ENCODE measurements at places on chromosomes 1 and 21.
A peak's percentile ranks its signal among the peaks of the same experiment; 100 is the strongest.

DNA sequence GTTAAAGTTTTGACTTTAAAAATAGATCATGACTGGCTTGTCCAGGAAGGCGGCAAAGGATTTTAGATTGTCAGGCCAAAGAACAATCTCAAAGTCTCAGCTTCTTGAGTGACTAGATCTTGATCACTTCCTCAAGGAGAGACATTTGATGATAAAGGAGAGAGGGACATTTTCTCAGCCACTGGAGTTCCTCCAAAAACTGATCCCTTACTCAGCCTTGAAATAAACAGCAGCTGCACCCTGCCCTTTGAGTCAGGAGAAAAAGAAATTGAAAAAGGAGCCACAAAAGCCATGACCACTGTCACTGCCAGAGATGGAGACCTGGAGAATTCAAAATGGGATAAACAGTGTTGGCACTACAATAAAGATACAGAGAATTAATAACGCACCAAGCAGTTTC, 288.4 kb upstream of the PRMT6 start:
- DNase-seq = no peak

GRCh38 chr1:116246174-116246573, 126.9 kb upstream of the ATP1A1 start:
- DNase-seq = no peak

- DNase-seq = no peak
Measured at GRCh38 chr21:40625991-40626390, 221.0 kb downstream of the DSCAM start.

DNA sequence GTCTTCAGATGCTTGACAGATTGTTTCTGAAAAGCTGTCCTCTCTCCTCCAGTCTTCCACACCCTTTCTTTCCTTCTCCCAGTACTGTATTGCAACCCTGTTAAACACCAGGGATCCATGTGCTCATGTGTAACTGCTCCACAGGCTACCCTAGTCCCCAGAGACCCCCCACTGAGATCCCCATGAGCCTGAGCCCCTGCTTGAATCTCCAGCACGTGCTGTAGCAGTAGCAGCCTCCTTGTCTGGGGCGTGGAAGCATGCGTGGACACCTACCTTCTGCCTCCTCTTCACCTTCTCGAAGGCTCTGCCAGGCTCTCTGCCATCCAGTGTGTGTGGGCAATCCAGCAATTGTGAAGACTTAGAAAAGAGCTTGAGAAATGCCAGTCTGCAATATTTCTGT, 25.2 kb downstream of the GPR137B start:
- DNase-seq = no peak

GRCh38 chr21:25646474-25646873, 7.4 kb downstream of the JAM2 start:
- DNase-seq = no peak

- peak; percentile 72 for DNase-seq
Measured at GRCh38 chr1:245153081-245153551, 1.7 kb upstream of the KIF26B start.

DNA sequence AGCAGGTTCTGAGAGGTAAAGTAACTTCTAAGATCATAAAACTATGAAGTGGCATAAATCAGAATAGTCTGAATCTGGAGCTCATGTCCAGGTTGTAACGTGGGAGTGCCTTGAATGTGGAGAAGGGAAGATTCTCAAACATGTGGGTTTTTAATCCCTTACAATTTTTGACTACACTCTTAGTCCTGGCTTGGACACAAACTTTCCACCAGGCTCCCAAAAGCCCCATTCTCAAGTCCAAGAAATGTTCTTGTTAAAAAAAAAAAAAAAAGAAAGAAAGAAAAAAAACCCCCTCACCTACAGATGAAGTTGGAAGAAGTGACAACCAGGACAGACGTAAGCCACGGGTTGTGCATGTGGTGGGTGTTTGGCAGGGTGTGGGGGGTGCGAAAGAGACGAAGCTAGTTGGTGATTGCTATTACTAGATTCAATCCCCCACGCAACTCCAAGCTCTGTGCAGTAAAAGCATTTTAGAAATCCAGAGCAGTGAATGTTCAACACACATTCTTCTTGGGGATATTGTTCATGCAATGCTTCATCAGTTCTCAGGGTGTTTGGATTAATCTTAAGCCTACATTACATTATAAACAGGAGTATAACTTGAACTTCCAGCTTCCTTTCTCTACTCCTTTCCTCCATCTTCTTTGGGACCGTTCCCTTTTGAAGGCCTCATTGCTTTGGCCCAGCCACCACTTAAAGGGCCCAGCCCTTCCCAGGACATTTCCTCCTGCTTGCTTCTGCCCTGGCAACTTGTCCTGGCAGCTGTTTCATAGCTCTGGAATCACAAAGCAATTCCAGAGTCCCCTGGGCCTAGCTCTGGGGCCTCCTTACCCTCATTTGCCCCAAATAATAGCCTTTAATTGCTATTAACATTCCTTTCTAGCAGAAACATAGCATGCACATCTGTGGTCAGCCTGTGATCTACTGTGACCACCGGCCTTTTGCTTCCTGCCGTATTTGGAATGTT, 41.8 kb downstream of the PHC2 start:
- no peak for DNase-seq

GRCh38 chr1:60894130-60894529, 188.2 kb upstream of the NFIA start:
- DNase-seq = peak; percentile 17

DNA sequence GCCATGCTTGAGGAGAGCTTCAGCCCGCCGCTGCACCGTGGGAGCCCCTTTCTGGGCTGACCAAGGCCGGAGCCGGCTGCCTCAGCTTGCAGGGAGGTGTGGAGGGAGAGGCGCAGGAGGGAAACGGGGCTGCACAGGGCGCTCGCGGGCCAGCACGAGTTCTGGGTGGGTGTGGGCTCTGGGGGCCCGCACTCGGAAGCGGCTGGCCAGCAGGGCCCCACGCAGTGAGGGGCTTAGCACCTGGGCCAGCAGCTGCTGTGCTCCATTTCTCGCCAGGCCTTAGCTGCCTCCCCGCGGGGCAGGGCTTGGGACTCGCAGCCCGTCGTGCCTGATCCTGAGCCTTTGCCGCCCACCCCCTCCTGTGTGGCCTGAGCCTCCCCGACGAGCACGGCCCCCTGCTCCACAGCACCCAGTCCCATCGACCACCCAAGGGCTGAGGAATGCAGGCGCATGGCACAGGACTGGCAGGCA, 1554.0 kb downstream of the KCNT2 start:
- DNase-seq = no peak

DNA sequence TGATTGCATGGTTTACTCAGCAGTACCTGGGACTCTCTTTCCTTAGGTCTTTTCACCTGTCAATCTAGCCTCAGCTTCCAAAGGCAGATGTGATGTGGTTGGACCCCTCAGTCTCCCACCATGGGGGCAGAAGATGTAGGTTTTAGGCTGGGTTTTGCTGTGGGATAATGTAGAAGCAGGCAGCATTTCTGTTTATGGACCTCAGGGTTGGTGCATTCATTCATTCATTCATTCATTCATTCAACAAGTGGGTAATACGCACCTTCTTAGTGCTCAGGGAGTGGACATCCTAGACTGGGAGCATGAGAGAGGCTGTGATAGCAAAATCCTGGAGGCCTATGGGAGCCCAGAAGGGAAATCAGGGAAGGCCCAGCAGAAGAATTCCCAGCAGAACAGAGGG, 209.6 kb downstream of the TRABD2B start:
- no peak for DNase-seq

GRCh38 chr1:54168206-54168965, 15.6 kb upstream of the CDCP2 start:
- no peak for DNase-seq

DNA sequence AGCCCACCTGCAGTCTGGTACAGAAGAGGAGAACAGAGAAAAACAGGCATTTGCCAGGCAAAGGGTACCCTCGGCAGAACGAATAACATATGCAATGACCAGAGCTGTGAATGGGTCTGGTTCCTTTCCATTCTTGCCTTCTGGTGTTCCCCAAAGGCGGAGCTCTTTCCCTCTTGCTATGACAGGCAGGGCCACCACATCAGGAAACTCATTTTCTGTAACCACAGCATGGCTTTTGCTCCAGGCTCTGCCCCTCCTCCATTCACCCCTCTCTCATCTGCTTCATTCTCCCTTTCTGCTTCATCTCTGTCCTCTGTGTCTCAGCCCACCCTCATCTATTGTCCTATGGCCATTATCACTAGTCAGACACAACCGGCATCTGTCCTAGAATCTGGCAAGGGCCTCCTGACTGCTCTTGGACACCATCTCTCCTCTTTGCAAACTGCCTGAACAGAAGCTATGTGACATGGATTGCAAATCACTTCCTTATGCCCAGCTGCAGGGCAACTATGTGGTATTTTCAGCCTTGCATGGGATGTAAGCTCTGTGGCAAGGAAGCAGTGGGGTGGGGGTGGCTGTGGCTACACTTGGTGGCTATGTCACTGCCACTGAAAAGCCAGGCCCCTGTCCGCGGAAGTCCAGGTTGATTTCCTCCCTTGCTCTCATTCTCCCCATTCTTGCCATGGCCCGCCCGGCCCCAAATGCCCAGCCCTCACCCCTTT, 78.8 kb upstream of the ABCD3 start:
- no peak for DNase-seq

DNA sequence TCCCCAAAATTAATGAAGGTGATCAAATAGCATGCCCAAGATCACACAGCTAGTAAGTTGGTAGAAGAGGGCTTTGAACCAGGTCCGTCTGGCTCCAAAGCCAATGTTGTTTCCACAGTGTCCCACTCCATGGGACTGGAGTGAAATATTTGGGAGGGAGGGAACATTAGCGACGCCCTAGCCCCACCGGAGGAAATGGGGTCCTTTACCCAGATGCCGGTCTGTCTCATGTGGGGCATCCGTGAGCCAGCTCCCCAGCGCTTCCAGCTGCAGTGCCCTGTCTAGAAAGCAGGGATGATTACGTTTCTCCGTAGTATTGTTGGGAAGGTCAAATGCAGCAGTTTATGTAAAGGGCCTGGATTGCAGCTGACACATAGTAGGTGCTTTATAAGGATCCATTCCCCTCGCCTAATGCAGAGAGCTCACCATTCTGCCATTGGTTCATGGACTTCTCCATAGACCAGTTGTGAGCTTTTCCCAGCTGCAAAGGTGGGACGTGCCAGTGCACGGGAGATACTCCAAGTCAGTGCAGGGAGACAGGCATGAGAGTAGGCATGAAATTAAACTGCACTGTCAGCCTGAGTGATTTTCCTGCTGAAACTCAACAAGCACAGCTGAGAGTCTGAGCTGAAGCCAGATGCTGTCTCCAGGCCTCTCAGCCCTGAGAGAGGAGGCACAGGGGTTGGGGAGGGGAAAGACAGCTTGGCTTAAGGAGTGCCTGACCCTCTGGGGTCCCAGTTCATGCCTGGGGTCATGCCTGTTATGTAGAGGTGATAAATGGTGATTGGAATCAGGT, 24.7 kb downstream of the QSOX1 start:
- DNase-seq = no peak

Measured in SHP77 (cell line).